ENCODE measurements at places on chromosomes 7 and 10.

GRCh38 chr7:22633954-22634474 is 93.0 kb upstream of the IL6 start:
- DNase-seq, result no peak

GRCh38 chr10:5108658-5109416 is 14.6 kb downstream of the AKR1C3 start:
- DNase-seq, result no peak

DNA sequence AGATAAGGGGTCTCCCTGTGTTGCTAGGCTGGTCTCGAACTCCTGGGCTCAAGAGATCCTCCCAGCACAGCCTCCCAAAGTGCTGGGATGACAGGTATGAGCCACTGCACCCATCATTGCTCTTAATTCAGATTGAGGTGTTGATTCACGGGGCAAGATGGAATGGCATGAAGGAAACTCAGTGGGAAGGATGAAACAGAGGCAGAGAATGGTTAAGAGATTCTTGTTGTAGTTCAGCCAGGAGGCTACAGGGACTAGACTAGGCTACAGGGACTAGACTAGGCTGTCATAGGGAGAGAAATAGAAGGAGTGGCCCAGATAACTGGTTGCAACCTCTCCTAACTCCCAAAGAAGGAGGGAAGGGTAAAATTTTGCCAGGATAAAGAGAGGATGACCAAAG is 48.0 kb downstream of the THNSL1 start:
- DNase-seq, result no peak

- DNase-seq, result no peak
These were observed 160.6 kb downstream of the KLF6 start for GRCh38 chr10:3624367-3624766.

- DNase-seq, result no peak
These were observed 249.1 kb upstream of the LYZL1 start for GRCh38 chr10:29039677-29040189.

- no peak for DNase-seq
These were observed 17.9 kb upstream of the LRRC18 start for GRCh38 chr10:48957361-48958151.

DNA sequence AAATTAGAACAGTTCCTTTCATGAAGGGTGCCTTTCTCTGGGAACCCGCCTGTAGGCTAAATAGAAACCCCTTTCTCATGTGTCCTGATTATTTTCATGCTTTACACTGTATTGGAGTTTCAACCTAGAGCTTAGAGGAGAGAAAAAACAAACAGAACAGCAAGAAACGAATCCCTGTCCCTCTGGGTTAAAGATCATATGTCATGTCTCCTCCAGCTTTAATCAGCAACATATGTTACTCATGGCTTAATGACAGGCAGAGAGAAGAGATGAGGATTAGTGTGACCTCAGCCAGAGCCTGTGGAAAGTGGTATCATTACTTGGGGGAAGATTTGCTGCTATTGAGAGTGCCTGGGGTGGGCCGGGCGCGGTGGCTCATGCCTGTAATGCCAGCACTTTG is 32.1 kb downstream of the CRCP start:
- DNase-seq, result no peak

GRCh38 chr10:74765465-74765975 is 60.9 kb upstream of the KAT6B start:
- no peak for DNase-seq

- no peak for DNase-seq
These were observed 114.4 kb upstream of the ADARB2 start for GRCh38 chr10:1851762-1852161.

GRCh38 chr7:155986497-155987160 is 174.4 kb upstream of the SHH start:
- no peak for DNase-seq

- DNase-seq, result no peak
These were observed 193.6 kb downstream of the MBL2 start for GRCh38 chr10:52578871-52579405.

DNA sequence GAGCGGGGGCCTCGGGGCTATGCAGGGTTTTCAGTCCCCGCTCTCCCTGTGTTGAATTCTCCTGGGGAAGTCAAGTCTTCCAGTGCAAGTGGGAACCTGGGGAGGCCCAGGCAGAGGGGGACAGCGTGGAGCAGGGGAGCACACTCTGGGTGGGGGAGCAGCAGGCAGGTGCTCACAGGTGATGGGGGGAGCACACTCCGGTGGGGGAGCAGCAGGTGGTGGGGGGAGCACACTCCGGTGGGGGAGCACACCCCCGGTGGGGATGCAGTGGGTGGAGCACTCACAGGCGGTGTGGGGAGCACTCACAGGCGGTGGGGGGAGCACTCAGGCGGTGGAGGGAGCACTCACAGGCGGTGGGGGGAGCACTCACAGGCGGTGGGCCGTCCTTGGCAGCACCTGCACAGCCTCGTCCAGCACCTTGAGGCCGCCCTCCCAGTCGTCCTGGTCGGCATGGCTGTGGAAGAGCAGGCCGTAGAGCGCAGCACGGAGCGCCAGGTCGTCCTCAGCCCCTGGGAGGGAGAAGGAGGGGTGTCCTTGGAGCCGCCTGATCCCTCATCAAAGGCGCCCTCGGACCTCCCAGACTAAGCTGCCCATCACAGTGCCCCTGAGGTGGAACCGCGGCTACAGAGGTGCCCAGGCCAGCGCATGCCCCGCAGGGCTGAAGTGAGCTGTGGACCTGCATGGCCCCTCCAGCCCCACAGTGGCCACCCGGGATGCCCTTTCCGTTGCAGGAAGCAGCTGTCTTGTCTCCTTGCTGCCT is 56.7 kb downstream of the CFAP46 start:
- DNase-seq, result no peak

DNA sequence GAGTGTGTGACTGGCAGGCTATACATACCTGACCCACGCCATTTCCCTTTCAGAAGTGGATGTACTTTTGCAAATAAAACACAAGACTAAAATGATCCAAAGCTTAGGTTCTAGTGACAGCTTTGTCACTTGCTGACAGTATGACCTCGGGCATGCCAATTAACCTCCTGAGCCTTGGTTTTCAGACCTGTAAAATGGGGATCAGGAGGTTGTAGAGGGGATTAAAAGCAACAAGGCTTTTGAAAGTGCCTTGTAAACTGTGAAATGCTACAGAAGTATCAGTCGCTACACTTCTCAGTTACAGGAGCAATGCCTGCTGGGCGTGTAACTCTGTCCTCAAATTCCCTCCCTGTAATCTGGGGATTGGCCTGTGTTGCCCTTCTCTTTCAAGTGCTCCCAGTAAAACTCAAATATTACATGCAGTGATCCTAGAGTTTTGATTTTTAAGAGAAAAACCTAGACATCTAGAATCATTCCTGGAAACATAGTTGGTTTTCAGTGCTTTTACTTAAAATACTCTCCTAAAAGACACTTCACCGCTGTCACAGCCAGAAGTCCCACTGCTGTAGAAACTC is 8.8 kb upstream of the GRB10 start:
- no peak for DNase-seq

DNA sequence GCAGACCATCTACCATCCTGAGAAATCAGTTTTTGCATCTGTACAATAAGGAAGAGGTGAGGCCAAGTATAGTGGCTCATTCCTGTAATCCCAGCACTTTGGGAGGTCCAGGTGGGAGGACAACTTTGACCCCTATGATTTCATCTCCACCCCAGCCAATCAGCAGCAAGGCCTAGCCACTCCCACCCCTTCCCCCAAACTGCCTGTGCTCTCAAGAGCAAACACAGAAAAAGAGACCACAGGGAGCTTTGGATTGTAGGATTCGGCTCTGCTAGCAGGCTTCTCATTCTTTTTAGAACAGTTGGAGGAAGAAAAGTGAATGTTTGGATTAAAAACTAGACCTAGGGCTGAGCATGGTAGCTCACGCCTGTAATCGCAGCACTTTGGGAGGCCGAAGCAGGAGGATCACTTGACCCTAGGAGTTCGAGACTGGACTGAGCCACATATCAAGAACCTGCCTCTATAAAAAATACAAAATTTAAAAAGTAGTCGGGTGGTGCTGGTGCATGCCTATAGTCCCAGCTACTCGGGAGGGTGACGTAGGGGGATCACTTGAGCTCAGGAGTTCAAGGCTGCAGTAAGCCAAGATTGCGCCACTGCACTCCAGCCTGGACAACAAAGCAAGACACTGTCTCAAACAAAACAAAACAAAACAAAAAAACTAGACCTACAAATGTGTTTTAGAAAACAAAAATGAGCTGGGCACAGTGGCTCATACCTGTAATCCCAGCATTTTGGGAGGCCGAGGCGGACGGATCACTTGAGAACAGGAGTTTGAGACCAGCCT is 25.1 kb upstream of the PROSER2 start:
- DNase-seq, result no peak

GRCh38 chr10:14664345-14664744 is 110.4 kb downstream of the FAM107B start:
- no peak for DNase-seq

- no peak for DNase-seq
These were observed 112.9 kb downstream of the LHPP start for GRCh38 chr10:124574456-124575070.

GRCh38 chr7:132573251-132573955 is 2.9 kb downstream of the PLXNA4 start:
- no peak for DNase-seq

DNA sequence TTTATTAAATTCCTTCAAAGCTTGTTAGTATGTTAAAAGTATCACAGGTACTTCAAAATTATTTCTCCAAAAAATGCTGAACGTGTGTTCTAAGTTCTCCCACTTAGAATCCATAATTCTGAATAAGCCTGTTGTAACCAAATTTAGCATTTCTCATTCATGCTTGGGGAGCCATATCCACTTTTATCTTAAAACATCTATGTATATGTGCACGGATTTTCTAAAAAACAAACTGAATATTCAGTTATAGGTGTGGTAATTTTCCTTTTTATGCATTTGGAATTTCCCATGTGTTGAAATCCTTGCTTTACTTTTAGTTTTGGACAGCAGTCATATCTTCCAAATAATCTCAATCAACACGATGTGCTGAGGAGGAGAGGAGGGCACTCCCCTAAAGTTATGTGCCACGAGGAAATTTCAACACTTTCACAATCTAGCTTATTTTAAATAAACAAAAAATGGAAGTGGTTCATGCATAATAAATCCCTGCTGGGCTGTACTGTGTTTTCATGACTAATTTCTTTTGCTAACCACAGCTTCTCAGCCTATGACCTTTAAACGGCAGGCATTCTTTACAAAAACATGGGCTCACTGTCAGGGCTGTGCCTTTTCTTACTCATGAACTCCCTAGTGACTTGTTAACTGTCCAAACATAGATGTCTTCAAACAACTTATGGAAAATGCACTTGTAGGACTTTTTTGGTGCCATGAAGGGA is 380.3 kb upstream of the SEMA3C start:
- no peak for DNase-seq

- no peak for DNase-seq
These were observed 97.9 kb downstream of the MGMT start for GRCh38 chr10:129564923-129565322.

GRCh38 chr10:95539560-95540284 is 21.4 kb downstream of the SORBS1 start:
- DNase-seq, result no peak

- DNase-seq, result no peak
These were observed 57.5 kb downstream of the STK31 start for GRCh38 chr7:23767514-23767913.

GRCh38 chr10:125721035-125721434 is 1.5 kb downstream of the EDRF1 start:
- DNase-seq, result no peak

DNA sequence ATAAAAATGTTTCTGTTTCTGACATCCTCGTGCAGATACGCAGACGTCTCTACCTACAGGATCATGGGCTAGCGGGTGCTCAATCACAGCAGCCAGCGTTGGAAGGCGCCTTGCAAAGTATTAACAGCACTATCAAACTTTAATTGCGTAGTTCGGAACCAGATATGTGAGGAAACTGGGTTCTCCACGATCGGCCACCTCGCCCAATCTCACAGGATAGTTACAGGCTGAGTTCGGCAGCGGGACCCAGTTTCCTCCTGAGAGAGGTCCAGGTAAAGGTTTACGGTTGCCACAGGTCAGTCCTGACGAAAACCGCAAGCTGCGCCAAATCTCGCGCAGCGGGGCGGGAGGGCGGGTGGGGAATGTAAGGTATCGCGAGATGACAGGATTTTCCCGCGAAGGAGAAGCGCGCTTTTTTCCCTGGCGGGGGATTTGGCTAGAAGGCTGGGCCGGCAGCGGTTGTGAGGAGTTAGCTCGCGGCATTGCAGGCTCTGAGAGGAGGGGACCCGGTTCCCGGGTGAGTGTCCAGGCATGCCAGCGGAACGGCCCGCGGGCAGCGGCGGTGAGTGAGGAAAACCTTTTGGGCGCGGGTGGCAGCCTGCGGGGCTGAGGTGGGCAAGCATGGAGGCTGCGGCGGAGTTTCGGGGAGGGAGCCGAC is at the start of gene HELLS:
Gene HELLS, plus strand, starts transcription at position 398 of the 658 bp plus-strand sequence. Its CDS starts 134 bp downstream, at position 532.
- peak; percentile 91 for DNase-seq

DNA sequence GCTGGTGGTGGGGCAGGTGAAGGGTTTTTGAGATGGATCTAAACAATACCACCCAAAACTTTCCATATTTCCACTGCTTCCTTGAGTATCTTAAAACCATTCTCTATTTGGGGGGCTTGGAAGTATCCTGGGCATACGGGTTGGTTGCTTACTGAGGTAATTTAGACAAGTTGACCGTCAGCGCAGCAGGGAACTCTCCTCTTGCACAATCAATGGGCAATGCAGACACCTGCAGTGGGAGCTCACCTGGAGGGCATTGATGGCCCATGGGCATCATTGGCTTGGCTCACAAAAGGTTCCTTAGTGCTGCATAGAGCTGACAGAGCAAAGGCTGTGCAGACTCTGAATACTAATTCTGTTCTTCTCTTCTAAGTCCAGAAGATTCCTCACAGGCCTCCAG is 101.5 kb downstream of the EPDR1 start:
- DNase-seq, result no peak

- no peak for DNase-seq
These were observed 83.0 kb downstream of the NRG3 start for GRCh38 chr10:81957976-81958375.

- DNase-seq, result no peak
These were observed 407.8 kb upstream of the FOXK1 start for GRCh38 chr7:4274286-4274685.

GRCh38 chr10:73774637-73775036 is 7.2 kb upstream of the CHCHD1 start:
- no peak for DNase-seq

- no peak for DNase-seq
These were observed 4.8 kb upstream of the POLR1F start for GRCh38 chr7:19713676-19714075.

- DNase-seq, result no peak
These were observed 573.5 kb downstream of the KIF20B start for GRCh38 chr10:90274721-90275468.

GRCh38 chr7:155824227-155824886 is 12.1 kb upstream of the SHH start:
- DNase-seq, result no peak

- DNase-seq, result no peak
These were observed 29.7 kb downstream of the HOXA1 start for GRCh38 chr7:27066148-27066547.

DNA sequence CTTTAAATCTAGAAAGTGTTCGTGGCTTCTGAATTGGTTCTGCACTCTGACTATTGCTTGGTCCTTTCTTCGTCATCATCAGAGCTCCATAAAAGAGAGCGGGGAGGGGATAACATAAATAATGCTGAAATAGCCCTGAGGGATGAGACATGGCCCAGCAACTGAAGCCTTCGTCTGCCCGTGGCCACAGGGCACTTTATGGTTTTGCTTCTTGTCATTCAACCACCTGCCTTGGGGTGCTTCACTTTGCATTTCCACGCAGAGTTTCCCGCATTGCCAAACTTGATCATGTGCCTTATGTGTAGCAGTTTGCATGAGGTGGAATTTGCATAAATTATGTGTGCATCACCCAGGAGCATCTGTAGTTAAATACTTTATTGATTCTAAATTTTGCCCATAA is 15.9 kb downstream of the GSTO2 start:
- no peak for DNase-seq
